ENCODE measurements at places on chromosomes 3 and 15. TPM values are rescaled to one million over a fixed set of nuclear protein-coding genes. Genes with fewer than 3 reads are reported as not detected.
A peak's percentile ranks its signal among the peaks of the same experiment; 100 is the strongest.

DAZL gene
- total RNA-seq, result not detected

- H3K27me3 ChIP-seq, result no peaks in the 10 kb centered on the region
- no peak overlapping the region for H3K27ac ChIP-seq
- H3K36me3 ChIP-seq, result no peaks in the 10 kb centered on the region
- H3K4me3 ChIP-seq, result no peak overlapping the region
These were observed 9.0 kb upstream of the ZBED2 start for GRCh38 chr3:111604119-111604518.

DNA sequence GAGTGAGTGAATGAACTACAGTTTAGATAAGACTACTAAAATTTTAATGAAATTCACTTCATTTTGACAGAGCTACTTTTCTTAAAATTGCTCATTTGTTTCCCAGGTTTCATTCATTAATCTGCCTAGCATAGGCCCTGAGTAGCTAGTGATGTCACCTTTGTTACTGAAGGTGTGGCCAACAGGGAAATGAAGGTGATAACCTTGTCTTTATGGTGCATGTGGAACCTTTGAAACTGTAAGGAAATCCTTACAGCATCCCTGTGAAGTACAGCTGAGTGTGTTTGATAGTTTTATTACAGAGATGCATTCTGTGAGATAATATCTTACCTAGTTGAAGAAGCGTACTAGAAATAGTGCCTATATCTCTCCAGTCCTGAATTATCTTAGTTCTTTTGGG is 112.9 kb downstream of the AKAP13 start:
- H3K4me3 ChIP-seq, result no peak overlapping the region
- no peak overlapping the region for H3K27ac ChIP-seq
- DNase-seq, result no peak
- peaks cover 5% of the 10 kb centered on the region for H3K36me3 ChIP-seq
- no peaks in the 10 kb centered on the region for H3K27me3 ChIP-seq

DNA sequence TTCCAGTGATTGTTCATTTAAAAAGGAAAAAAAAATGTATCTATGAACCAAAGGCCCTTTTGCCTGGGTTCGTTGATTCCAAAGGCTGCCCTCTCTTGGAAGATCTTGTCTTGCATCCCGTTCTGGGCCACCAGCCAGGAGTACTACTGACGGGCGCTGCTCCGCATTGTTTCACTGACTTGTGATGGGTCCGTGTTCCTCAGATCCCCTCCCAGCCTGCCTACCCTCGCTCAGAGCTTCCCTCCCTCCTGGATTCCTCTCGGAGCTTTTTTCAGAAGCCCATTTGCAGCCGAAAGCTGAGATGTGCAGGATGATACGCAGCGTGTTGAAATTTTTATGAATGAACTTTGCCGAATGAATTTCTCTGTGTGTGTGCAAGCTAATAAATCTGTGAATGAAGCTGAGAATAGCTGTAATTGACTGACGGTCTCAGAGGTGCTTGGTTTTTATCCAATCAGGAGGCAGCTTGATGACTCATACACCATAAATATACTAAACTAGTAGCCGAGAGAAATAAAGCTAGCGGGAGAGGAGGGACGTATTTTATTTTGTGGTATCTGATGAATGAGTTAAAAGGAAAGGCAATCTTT is at the start of gene SHC4:
Gene SHC4, minus strand, starts transcription at position 396 of the 590 bp plus-strand sequence. CDS start 904 bp downstream, outside the sequence.
- no peaks in the 10 kb centered on the region for H3K36me3 ChIP-seq
- H3K4me1 ChIP-seq, result peaks cover 36% of the 10 kb centered on the region
- H3K27me3 ChIP-seq, result no peaks in the 10 kb centered on the region
- peak within 1 kb of the TSS; percentile 88 for H3K4me3 ChIP-seq
- DNase-seq, result peak; percentile 86

DNA sequence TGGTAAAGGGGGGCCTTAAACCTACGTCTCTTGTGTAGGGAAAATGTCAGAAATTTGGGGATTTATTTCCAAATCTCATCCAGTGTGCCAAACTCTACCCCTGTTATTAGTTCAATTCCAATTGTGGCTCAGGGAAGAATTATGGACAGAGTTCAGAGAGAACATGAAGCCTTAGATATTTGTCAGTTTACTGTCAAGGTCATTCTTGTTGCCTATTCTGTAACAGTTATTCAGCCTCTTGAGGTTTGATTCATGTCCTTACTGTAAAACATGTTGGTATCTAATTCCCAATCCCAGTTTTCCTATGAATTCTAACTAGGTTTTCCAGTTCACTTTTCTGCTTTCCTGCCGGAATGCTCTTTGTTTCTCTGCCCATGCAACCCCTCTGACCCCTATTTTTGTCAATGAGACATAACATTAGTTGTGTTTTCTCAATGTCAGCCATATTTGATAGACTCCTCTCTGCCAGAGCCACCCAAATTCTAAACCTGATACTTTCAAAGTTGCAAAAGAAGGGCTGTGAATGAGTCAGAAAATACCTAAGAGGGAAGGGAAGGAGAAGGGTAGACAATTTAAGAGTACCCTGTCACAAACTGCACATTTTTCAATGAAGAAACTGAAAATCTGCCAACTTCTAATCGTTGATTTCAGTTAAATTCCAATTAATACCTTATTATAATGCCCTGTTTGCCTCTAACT is 52.4 kb downstream of the ATOSA start:
- H3K27ac ChIP-seq, result no peak overlapping the region
- peaks cover 54% of the 10 kb centered on the region for H3K36me3 ChIP-seq

- H3K27ac ChIP-seq, result no peak overlapping the region
- no peaks in the 10 kb centered on the region for H3K27me3 ChIP-seq
- H3K4me3 ChIP-seq, result no peak overlapping the region
- peaks cover 22% of the 10 kb centered on the region for H3K4me1 ChIP-seq
- peaks cover 9% of the 10 kb centered on the region for H3K36me3 ChIP-seq
These were observed 213.9 kb upstream of the PFN2 start for GRCh38 chr3:150184426-150185071.

DNA sequence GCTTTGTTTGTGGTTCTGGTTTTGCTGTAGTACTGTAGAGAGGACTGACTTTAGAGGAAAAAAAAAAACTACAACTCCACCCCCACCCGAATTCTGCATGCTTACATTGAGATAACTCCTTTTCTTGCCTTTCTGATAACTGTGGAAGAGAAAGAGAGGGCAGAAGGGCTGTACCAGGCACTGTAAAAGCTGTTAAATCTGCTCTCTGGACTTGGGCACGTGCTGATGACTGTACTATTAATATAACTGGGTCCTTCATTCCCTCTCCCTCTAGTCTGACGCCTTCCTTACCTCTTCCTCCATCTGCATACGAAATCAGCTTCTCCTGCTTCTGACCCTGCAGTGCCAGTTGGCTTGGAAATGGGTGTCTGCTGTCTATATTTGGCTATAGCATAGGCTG is 15.0 kb downstream of the MAPKBP1 start:
- DNase-seq, result no peak
- peaks cover 43% of the 10 kb centered on the region for H3K4me1 ChIP-seq
- H3K4me3 ChIP-seq, result no peak overlapping the region
- no peak overlapping the region for H3K27ac ChIP-seq
- H3K27me3 ChIP-seq, result no peaks in the 10 kb centered on the region

DNA sequence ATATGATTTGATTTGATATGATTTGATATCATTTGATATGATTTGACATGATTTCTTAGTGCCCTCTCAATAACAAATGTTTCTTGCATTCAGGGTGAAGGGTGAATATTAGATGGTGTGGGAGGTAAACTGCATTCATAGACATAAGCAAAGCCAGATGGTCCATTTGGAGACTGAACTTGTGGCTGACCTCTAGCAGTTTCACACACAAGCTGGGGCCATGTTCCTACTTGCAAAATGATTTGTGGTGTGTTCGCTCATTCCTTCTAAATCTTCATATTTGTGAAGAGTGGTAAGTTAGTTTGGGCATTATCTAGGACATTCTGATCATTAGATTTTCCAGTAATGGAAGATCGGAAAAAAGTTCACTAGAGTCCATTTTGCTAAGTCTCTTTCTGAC is 40.5 kb upstream of the CCR4 start:
- DNase-seq, result no peak
- H3K27me3 ChIP-seq, result no peaks in the 10 kb centered on the region
- peaks cover 4% of the 10 kb centered on the region for H3K4me1 ChIP-seq
- no peak overlapping the region for H3K4me3 ChIP-seq
- H3K27ac ChIP-seq, result no peak overlapping the region

DNA sequence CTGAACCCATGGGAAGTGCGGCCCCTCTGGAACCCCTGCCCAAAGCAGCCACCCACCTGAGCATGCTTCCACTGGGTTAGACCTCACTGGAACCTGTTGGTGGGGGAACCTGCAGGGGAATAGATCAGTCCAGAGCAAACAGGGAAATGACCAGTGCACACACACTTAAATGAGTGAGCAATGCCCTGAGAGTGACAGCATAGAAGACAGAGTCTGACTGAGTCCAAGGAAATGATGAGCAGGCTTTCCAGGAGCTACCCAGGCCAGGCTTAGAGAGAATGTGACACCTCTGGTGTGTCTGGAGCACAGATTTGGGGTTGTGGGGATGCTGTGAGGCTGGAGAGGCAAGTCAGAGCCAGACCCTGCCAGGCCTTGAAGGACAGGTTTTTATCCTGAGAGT is 28.5 kb downstream of the PLA1A start:
- no peaks in the 10 kb centered on the region for H3K27me3 ChIP-seq
- no peak overlapping the region for H3K4me3 ChIP-seq
- H3K27ac ChIP-seq, result no peak overlapping the region
- peaks cover 21% of the 10 kb centered on the region for H3K4me1 ChIP-seq
- no peak for DNase-seq
- no peaks in the 10 kb centered on the region for H3K36me3 ChIP-seq

MORC1 gene
- not detected for total RNA-seq

- no peaks in the 10 kb centered on the region for H3K36me3 ChIP-seq
- H3K4me1 ChIP-seq, result no peaks in the 10 kb centered on the region
- H3K27ac ChIP-seq, result no peak overlapping the region
These were observed 10.5 kb upstream of the PRR23E start for GRCh38 chr3:127182431-127182830.

CLDN16 gene
- total RNA-seq, result not detected

SLC25A38 gene
- 27.9 TPM for total RNA-seq

GRCh38 chr3:24709956-24710355 is 215.3 kb upstream of the THRB start:
- no peaks in the 10 kb centered on the region for H3K36me3 ChIP-seq
- H3K27me3 ChIP-seq, result peaks cover 10% of the 10 kb centered on the region
- no peak overlapping the region for H3K27ac ChIP-seq
- H3K4me1 ChIP-seq, result peaks cover 23% of the 10 kb centered on the region

DNA sequence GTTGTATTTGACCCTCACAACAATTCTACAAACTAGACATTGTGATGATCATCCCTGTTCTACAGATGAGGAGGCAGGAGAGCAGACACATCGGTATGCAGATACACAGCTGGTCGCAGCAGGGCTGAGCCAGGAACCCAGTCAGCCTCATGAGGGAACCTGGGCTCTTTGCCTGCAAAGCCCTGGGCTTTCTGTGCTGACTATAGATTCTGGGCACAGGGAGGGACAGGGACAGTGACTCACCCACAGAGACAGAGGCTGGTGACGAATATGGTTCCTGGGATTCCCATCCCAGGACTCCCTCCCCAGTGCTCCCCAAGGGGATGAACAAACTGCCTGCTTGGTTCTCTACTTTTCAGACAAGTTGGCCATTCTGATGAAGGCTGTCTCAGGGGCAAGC is 3.8 kb upstream of the CAMP start:
- no peak overlapping the region for H3K4me3 ChIP-seq
- no peaks in the 10 kb centered on the region for H3K36me3 ChIP-seq
- no peak for DNase-seq
- no peak overlapping the region for H3K27ac ChIP-seq
- H3K27me3 ChIP-seq, result peaks cover 3% of the 10 kb centered on the region

DNA sequence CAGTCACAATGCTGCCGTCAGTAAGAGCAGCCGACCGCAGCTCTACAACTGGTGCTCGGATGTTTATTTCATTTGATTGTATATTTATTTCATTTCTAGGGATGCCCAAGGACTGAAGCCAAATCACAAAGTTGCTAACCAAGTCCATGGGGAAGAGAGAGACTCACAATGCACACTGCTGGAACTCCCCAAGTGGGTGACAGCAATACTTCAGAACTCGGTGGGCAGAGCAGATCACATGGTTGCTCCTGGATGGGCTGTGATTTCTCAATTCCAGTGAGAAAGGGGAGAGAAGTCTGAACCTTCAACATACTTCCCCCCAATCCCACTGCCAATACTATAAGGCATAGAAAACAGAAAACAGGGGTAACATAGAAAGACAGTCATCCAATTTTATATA is 265.8 kb upstream of the WNT5A start:
- peaks cover 3% of the 10 kb centered on the region for H3K27me3 ChIP-seq
- no peak overlapping the region for H3K27ac ChIP-seq
- H3K36me3 ChIP-seq, result no peaks in the 10 kb centered on the region

DNA sequence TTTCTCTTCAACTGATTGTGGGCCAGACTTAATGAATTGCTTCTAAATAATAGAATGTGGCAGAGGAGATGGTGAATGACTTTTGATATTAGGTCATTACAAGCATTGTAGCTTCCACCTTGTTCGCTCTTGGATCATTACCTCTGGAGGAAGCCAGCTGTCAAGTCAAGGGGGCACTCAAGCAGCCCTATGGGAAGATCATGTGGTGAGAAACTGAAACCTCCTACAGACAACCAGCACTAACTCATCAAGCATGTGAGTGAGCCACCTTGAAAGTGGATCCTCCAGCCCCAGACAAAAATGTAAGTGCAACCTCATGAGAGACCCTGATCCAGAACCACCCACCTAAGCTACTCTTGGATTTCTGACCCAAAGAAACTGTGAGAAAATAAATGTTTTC is 109.8 kb upstream of the TBC1D5 start:
- H3K27ac ChIP-seq, result no peak overlapping the region
- no peaks in the 10 kb centered on the region for H3K4me1 ChIP-seq

GRCh38 chr3:120477781-120478180 is 27.0 kb upstream of the FSTL1 start:
- H3K36me3 ChIP-seq, result no peaks in the 10 kb centered on the region
- peaks cover 6% of the 10 kb centered on the region for H3K4me1 ChIP-seq
- no peaks in the 10 kb centered on the region for H3K27me3 ChIP-seq
- no peak overlapping the region for H3K27ac ChIP-seq
- DNase-seq, result peak; percentile 27
- no peak overlapping the region for H3K4me3 ChIP-seq

CCDC13 gene
- total RNA-seq, result 0.30 TPM

DNA sequence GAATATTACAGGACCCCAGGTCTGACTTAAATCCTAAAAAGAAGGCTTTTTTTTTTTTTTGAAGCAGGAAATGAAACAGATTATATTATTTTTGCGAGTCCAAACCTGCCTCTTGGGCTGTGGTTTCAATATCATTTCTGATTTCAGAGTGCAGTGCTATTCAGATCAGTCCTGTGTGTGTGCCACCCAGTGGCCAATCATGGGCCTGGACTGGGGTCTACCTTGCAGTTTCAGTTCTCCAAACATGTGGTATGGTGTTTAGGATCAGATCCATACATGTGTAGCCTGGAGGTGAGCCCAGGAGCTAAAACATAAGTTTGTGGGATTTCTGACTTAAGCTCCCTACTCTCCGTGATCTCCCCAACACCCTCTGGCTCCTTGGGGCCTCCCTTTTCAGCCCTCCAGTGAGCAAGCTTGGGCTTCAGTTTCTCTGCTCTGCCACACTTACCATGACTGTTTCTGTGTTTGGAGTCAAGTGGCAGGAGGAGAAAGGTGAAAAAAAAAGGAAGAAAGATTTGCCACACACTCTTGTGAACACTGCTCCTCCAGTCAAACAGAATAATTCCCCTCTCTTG is 12.1 kb upstream of the THSD4 start:
- no peak overlapping the region for H3K4me3 ChIP-seq
- H3K4me1 ChIP-seq, result peaks cover 3% of the 10 kb centered on the region
- H3K36me3 ChIP-seq, result no peaks in the 10 kb centered on the region
- DNase-seq, result no peak
- H3K27me3 ChIP-seq, result no peaks in the 10 kb centered on the region

SLC2A2 gene
- total RNA-seq, result not detected

Data from osteocyte (in vitro differentiated cells).